Stimulated activated naive CD4-positive, alpha-beta T cell treated with Interleukin-2 at 50 U/mL for 16 hours (primary cell): ENCODE measurements at places on chromosomes 1 and 21.

DNA sequence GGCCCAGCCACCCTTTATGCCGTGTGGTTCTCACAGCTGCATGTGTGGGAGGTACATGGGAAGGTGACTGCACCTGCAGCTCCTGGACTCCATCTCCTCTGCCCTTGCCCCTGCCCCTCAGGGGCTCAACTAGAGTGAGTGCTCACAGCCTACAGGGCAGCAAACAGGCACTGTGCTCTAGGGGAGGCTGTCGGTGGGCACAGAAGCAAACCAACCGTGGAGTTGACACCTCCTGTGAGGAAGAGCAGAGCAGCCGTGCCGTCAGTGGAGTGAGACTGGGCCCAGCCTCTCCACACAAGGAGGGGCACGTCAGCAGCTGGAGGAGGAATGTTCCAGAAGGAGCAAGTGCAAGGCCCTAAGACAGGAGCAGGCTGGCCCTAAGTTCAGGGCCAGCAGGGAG, 32.7 kb downstream of the BMP8A start:
- no peak for DNase-seq

GRCh38 chr1:77031106-77031662, 163.9 kb downstream of the ST6GALNAC5 start:
- no peak for DNase-seq

GRCh38 chr1:1853593-1854257, 37.2 kb downstream of the GNB1 start:
- DNase-seq, result no peak

GRCh38 chr1:10304295-10304694, 93.9 kb downstream of the KIF1B start:
- no peak for DNase-seq
